Cortex of kidney (tissue), 1 donor: ENCODE measurements at places on chromosomes 4 and X.

- DNase-seq: no peak
These were observed 1.2 kb downstream of the TRIML2 start for GRCh38 chr4:188107931-188108843.

GRCh38 chr4:18578307-18578706 is 556.8 kb upstream of the LCORL start:
- DNase-seq: no peak

- no peak for DNase-seq
These were observed 369.4 kb upstream of the CNKSR2 start for GRCh38 chrX:21004835-21005234.

DNA sequence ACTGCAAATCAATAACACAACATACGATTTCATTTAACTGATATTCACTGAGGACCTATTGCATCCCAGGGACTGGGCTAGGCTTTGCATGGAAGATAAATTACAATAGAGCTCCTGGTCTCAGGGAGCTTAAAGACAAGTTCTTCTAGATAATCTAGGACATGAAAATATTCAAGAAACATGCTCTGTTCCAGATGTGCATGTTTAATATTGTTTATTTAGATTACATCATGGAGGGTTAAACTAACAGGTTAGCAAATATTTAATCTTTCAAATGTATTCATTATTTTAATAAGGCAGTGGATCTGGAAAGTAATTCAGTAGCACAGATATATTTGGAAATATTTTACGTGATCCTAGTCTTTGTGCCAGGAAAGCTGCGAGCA is 2430.3 kb downstream of the PCDH7 start:
- DNase-seq: no peak

DNA sequence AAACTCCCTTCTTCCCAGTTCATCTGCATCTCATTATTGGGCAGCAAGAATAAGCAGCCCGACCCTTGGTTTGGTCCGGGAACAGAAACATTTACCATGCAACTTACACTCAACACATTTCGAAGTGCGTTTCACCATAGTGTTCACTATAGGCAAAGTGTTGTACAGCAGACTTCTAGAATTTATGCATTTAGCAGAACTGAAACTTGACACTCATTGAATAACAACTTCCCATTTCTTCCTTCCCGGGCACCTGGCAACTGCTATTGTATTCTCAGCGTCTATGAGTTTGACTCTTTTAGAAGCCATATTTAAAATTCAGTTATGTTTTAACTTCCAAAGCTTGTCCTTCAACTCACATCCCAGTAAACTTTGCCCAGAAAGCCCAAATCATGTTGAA is 840.6 kb downstream of the NLGN4X start:
- DNase-seq: no peak

- no peak for DNase-seq
These were observed 1.6 kb upstream of the IDUA start for GRCh38 chr4:985123-985830.

GRCh38 chr4:77147079-77147782 is 9.8 kb upstream of the CCNG2 start:
- DNase-seq: no peak

- DNase-seq: no peak
These were observed 1.7 kb downstream of the TMEM185A start for GRCh38 chrX:149629730-149630387.

DNA sequence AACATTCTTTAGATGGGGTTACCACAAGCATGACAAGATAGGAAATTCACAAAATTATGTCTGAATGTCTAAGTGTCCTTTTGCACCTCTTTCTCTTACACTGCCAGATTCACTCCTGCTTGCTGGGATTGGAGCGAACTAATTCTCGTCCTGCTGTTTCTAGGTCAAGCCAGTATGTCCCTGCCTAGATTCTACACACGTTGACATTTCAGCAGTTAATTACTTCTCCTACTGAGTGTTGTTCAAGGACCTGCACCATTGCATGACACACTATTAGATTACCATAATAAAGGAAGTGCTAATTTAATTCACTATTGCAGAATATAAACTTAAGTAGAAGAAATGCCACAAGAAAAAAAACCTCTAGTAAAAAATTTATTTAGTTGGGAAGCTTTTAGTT is 1911.7 kb downstream of the PCDH7 start:
- DNase-seq: no peak

DNA sequence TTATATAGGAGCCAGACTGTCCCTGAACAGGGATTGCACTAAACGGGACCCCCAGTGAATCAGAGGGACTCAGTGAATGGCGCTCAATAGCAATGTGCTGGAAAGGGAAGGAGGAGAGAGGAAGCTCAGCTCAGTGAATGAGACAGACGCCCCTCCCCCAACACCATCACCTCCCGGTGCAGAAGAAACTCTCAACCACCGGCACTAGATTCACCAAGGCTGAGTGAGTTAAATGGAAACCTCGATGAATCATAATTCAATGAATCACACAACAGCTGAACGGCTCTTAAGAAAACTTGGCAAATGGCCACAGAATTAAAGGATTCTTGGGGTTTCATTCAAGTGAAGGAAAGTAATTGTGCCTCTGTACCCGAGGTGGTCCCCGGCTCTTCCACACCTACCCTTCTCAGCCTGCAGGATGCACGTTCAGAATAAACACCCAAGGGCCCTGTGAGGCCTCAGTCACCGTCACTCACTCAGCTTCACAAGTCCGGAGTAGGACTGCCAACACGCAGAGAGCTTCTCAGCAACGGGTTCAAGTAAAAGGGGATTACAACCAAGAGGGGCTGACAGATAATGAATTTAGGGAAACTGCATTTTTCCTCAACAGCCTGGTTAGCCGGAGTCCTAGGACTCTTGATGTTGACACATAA is 29.3 kb downstream of the CRMP1 start:
- DNase-seq: no peak

- DNase-seq: no peak
These were observed 634.5 kb downstream of the DMD start for GRCh38 chrX:32576885-32577284.

- no peak for DNase-seq
These were observed 48.1 kb downstream of the FNIP2 start for GRCh38 chr4:158816955-158817354.

DNA sequence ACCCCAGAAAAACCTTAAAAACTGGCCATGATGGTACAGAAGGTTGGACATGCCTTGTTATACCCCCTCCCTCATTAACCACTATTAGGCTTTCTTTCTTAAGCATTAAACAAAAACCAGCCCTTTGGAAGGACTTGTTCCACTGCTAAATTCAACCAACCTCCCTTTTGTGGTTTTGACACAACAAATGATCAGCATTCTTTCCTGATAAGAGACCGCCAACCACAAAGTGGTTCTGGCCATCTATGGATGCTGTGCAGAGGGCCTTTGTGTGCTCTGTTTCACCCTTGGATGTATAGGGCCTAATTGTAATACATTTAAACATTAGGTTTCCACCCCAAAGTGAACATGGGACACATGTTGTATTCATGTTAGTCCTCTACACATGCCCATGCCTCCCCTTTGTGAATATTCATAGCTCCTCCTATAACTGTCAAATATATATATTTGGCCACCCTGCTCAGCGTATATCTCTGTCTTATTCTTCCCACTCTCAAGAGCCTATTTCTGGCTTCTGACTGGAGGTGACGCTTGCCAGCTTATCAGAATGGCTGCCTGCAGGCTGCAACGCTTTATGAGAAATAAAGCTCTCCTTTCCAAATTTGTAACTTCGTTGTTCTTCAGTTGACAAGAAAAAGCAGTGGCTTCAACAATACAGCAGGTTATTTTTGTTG is 126.6 kb downstream of the NPNT start:
- DNase-seq: no peak

GRCh38 chr4:140790171-140790570 is 34.0 kb upstream of the TBC1D9 start:
- no peak for DNase-seq

DNA sequence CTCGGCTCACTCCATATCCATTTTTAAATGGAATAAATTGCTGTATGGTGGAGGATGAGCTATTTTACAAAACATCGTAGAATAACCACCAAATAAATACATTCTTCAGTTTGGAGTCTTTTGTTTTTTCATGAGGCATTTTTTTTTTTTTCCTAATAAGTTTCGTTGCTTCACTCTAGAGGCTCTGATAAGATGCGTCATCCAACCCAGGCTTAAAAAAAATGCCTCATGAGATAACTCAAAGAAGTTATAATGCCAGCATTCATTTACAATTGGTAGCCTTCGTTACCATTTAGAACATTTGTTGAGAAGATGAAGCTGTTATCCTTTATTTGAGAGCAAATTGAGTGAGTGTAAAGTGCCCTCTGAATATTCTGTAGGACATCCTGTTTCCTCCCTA is 172.2 kb upstream of the CENPE start:
- no peak for DNase-seq

DNA sequence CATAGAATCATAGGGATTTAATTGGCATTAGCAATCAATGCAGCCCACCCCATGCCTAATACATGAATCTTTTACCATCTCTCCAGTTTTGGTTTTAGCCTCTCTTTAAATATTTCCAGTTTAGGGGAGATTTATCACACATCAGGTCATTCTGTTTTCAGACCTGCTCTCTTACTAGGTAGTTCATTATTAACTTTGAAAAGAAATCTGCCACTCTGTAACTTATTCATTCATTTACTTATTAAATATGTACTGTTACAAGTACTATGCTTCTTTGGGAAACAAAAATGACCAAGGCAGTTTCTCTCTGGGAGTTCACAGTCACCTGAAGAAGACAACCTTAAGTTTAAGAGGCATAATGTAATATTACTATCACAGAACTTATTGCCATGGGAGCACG is 62.1 kb downstream of the USO1 start:
- no peak for DNase-seq
